Glomerular endothelial cell (primary cell): ENCODE measurements at places on chromosomes 16 and 17.
A peak's percentile ranks its signal among the peaks of the same experiment; 100 is the strongest.

DNA sequence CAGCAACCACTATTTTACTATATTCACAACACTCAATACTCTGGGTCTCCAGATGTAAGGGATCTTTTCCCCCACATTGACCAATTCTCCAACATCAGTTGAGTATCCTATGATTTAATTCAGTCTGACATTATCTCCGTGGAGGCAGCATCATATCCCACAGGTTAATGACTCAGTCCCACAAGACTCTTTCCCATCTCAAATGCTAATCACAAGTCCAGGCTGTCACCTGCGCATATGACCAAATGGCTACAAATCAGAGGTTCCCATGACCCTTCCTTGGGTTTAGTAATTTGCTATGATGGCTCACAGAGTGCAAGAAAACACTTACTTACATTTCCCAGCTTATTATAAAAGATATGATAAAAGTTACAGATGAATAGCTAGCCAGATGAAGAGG lies 18.7 kb downstream of the ACSM3 start:
- no peak for DNase-seq

DNA sequence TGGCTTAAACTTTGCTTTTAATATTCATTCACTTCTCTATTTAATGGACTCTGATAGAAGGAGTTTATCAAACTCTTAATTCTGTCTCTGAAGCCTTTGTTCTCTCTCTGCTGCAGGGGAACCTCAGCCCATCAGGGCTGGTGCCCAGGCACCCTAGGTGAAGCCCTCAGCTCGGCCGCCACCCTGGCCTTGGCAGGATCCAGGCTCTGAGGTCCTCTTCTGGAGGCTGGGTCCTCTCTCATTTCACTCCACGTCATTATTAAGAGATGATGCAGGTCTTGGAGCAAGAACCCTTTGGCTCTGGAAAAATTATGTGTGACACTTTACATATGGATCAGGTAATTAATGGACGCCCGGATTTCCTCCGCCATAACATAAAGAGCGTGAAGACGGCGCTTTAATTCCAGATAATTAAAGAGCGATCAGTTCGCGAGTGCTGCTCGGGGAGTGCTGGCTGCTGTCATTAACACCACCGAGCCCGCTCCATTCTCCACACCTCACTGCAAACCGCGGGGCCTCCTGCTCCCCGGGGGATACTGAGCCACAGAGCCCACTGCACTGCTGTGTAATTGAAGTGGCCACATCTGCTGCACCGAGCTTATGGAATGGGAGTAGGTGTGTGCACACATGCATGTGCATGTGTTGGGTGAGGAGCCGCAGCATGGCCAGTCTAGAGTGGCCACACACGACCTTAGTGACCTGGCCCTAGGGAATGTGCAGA lies 259.4 kb upstream of the TNRC6C start:
- DNase-seq, result no peak

- no peak for DNase-seq
Measured at GRCh38 chr16:65319621-65320231, 197.9 kb upstream of the CDH11 start.

GRCh38 chr17:58204796-58205195 lies 12.3 kb downstream of the EPX start:
- no peak for DNase-seq

DNA sequence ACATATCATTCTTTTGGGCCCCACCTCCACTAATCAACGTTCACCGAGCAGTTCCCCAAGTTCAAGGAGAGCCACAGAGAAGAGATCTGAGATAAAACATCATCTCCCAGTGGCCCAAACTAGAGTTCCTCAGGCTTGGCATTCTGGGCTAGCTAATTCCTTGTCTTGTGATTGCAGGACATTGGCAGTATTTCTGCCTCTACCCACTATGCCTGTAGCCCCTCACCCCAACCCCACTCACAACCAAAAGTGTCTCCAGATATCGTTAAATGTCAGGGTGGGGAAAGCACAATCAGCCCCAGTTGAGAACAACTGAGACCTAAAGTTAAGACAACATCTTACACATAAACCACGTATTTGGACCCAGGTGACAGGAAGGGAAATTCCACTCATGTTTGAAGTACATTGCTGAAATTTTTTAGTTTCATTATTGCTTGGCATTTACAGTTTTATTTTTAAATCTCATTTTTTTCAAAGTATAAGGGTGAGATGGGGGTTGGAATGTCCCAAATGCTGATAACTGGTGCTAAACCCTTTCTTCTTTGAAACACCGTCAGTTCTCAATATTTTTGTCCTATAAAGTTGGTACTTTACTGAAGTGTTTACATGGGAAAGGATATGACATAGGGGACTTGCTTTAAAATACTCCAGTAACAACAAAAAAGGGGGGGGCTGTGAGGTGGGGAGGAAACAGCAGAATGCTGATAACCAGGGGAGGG lies 13.6 kb downstream of the ZC3H7A start:
- peak; percentile 55 for DNase-seq

DNA sequence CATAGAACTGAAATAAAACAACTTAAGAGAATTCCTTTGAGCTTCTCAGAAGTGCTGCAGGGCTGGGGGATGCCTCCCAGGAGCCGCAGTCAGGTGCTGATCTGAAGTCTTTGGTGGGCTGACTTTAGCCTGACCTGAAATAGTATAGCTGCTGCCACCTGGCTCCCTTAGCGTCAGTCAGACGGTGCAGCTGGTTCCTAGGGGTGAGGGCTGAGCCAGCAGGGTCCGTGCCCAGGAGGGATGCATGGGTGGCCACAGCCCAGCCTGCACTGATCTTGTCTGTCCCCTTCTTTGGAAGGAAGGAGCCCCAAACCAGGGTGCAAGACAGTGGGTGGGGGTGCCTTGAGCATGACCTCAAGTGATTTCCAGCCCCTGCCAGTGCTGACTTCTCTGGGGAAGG lies 11.5 kb downstream of the MAPT start:
- DNase-seq, result no peak

GRCh38 chr16:856811-857210 lies 56.3 kb upstream of the GNG13 start:
- DNase-seq, result no peak

DNA sequence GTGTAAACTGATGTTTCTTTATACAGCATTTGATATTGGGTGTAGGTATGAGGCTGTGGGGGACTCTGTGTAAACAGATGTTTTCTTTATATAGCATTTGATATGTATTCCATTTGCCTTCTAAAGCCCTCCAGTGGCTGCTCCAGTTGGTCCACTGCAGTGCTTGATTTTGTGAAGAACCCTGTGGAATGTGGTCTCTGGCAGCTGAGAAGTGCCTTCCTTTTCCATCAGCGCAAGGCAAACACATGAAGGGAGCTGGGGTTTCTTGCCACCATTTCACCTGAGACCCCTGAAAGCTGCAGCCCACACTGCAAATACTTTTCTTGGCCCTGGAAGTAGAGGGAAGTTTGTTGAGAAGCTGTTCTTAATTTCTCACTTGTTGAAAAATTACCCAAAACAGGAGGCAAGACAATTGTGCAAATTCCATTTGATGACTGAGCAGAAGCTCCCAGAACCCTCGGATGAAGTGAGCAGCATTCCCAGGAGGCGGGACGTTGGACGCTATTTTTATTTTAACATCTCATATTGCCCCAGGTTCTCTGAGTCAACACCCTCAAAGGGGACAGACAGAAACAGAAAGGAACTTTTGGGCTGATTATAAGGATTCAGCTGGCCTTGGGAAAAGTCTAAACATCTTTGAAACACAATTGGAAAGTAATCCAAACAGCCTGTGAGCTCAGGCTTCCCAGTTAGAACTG lies 158.5 kb upstream of the RPH3AL start:
- DNase-seq, result no peak

GRCh38 chr16:85731179-85731578 lies 19.7 kb downstream of the C16orf74 start:
- no peak for DNase-seq

- no peak for DNase-seq
Measured at GRCh38 chr17:7538050-7538449, 10.8 kb upstream of the TNFSF12 start.

DNA sequence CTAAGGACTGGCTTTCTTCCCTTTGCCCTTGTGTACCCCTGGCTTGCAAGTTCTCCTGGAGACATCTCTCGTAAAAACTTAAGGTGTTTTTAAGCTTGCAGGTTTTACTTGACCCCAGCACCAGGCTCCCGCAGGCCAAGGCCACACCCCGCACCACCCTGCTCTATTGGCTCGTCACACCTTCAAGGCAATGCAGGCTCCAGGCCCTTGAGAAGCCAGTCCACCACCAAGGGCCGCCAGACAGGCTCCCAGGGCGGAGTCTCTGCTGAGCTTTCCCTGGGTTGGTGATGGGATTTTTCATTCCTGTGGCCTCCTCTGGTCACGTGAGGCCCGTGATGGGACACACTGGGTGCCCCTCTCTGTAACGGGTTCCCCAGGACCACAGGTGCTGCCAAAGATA lies 9.9 kb downstream of the CSNK1D start:
- no peak for DNase-seq

GRCh38 chr16:50610331-50611262 lies 62.4 kb downstream of the NKD1 start:
- DNase-seq, result no peak

- DNase-seq, result no peak
Measured at GRCh38 chr17:48609033-48609432, 1.8 kb downstream of the HOXB7 start.

- DNase-seq, result peak; percentile 14
Measured at GRCh38 chr17:13337864-13338371, 263.8 kb downstream of the HS3ST3A1 start.

- DNase-seq, result no peak
Measured at GRCh38 chr17:18921912-18922451, 30.0 kb upstream of the SLC5A10 start.

- DNase-seq, result no peak
Measured at GRCh38 chr17:60594734-60595133, 5.3 kb upstream of the PPM1D start.

GRCh38 chr16:74747716-74748615 lies 26.7 kb downstream of the FA2H start:
- no peak for DNase-seq

GRCh38 chr16:65069065-65069464 lies 52.8 kb downstream of the CDH11 start:
- no peak for DNase-seq

GRCh38 chr16:24139282-24139681 lies 116.9 kb upstream of the CACNG3 start:
- DNase-seq, result no peak

DNA sequence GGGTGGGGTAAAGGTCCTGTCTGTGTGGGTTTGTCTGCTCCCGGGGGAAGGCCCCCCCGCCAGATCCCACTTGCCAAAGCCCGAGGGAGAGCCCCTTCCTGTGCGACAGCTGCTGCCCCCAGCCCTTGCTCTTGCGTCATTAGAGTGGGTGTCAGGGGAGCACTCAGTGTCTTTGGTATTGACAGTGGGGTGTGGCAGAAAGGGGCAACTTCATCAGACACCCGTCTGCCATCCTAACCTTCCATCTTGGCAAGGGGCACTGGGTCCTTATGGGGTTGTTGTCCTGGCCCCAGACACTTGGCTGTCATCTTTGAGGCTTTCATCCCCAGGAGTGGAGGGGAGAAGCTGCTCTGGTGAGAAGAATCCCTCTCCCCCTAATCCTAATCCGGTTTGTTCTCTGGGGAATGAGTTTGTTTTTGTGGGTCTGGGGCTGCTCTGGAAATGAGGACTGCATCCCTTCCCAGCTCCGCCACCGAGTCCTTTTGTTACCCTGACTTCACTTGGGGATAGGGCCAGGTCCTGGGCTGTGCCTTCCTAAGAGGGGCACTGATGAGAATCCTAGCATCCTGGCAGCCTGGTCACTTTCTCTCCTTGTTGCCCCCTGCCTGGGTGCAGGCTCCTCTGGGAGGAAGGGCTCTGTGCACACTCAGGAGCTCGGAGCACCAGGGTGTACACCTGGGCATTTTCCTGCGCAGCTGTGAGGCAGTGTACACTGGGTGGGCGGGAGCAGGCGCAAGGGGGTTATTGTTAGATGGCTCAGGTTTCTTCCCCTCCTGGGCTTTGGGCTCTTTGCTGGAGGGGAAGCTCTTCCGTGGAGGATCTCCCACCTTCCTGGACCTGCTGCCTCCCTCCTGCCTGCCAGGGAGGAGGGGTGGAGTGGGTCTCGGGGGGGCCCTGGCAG lies 21.1 kb downstream of the GJD3 start:
- DNase-seq, result no peak

DNA sequence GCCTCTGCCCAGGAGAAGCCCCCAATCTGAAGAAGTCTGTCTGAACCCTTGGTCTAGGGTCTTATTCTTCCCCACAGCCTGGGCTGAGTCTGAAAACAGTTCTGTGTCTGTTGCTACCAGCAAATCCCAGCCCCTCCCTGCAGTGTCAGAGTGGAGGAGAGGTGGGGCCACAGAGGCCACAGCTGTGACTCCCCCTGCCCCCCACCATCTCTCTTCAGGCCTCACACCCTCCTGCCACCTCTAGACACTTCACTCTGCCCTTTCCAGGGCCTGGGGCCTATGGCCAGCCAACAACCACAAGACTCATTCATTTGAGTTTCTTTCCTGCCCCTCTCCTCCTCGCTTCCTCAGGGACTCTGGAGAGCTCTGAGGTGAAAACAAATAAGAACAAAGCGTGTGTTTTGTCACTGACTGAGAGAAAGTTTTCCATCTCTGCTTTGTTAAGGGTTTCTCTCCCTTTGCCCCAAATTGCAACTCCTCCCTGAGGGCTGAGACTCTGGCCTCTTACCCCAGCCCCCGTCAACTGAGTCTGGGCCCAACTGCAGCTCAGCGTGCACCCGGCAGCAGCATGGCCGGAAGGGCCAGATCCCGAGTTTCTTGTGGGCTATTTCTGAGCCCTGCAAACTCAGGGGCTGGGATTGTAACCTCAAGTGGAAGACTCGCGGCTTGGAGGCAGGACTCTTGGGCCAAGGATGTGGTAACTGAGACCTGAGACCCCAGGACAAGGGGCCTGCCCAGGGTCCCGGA lies 13.2 kb downstream of the C17orf50 start:
- no peak for DNase-seq

DNA sequence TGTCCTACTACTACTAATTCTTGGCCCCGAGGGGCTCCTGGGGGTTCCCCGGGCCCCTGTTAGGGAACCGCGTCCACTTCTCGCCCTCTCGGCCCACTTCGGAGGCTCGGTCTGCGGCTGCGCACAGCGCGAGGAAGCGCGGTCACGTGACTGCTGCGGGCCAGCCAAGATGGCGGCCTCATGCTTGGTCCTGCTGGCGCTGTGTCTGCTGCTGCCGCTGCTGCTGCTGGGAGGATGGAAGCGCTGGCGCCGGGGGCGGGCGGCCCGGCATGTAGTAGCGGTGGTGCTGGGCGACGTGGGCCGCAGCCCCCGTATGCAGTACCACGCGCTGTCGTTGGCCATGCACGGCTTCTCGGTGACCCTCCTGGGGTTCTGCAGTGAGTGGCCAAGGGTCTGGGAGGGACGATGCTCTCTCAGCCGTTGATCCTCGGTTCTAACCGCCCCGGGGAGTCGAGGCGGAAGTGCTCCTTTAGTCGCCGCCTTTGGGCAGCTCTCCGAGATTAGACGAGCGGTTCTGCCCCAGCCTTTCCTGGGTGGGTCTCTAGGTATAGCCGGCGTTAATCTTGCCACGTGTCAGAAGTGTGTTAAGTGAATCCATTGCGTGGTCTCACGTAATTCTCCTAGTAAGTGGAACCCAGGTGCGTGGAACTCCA lies at the start of gene ALG1:
Gene ALG1, plus strand, starts transcription at position 163 of the 653 bp plus-strand sequence. Its CDS starts 7 bp downstream, at position 170.
- DNase-seq, result no peak
